ENCODE measurements at places on chromosomes 4 and X. TPM values are rescaled to one million over a fixed set of nuclear protein-coding genes. Genes with fewer than 3 reads are reported as not detected.

The SMIM10 gene
- total RNA-seq, result 0.51 TPM

The SULT1E1 gene
- not detected for total RNA-seq

The MAGEA3 gene
- not detected for total RNA-seq

The RASL11B gene
- total RNA-seq, result 0.64 TPM

The IQSEC2 gene
- 38.9 TPM for total RNA-seq

The ZMAT1 gene
- total RNA-seq, result 7.3 TPM

The TEX11 gene
- total RNA-seq, result not detected

The SSX1 gene
- not detected for total RNA-seq

The ZAR1 gene
- total RNA-seq, result not detected

The FGF16 gene
- total RNA-seq, result 2.1 TPM

The GPC3 gene
- total RNA-seq, result 4.7 TPM

The CSAG1 gene
- total RNA-seq, result 5.1 TPM

The DCAF12L2 gene
- total RNA-seq, result 1.0 TPM

The CTAG2 gene
- total RNA-seq, result not detected

The KCNIP4 gene
- total RNA-seq, result 0.31 TPM

The IBSP gene
- not detected for total RNA-seq

The SUPT20HL2 gene
- not detected for total RNA-seq
